CD8-positive, alpha-beta memory T cell (primary cell): ENCODE measurements at places on chromosomes 7 and 10. TPM values are rescaled to one million over a fixed set of nuclear protein-coding genes. Genes with fewer than 3 reads are reported as not detected.

DNA sequence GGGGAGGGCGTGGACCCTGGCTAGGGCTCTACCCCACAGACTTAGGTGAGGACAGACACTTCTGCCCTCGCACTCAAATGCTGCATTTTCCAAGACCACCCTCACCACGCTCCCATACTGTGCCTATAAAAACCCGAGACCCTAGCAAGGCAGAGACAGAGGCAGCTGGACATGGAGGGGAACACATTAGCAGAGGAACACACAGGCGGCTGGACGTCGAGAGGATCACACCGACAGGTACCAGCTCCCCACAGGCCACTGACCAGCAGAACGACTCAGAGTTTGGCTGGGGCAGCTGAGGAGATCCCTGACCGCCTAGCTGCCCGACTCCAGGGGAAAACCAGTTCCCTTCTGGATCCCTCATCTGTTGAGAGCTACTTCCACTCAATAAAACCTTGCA is 338.2 kb upstream of the SMIM30 start:
- H3K27me3 ChIP-seq: no peaks in the 10 kb centered on the region
- no peaks in the 10 kb centered on the region for H3K36me3 ChIP-seq

DNA sequence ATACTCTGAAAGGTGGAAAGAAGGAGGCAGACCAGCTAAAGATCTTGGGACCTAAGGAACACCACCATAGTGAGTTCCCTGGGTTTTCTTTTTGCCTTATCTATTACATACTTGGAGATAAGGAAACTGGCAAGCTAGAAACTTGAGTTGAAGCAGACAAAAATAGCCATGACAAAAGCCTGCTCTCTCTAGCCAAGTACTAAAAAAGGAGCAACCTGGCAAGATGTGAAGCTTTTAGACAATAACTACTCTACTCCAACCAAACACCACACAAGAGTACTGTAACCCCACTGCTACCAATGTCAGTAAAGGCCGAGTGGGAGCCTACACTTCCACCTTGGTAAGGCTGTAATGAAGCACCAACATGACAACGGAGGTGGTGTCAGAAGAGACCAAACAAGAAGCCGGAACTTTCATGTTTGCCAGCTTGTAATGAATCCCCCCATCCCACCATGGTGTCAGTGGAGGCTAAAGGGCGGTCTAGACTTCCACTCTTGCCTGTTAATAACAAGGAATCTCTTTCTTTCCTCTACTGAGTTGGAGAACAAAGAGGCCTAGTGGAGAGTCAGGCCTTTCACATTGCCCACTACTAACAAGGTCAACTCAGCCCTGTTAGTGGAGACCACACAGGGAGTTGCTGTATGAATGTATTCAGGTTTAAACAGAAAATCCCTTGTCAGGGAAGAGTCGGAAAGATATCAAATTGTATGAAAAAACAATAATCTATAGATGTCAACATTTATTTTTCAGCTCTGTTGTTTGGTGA is 55.8 kb upstream of the DYNC1I1 start:
- no peaks in the 10 kb centered on the region for H3K27me3 ChIP-seq
- no peaks in the 10 kb centered on the region for H3K4me1 ChIP-seq
- DNase-seq: no peak
- H3K4me3 ChIP-seq: no peak overlapping the region

DNA sequence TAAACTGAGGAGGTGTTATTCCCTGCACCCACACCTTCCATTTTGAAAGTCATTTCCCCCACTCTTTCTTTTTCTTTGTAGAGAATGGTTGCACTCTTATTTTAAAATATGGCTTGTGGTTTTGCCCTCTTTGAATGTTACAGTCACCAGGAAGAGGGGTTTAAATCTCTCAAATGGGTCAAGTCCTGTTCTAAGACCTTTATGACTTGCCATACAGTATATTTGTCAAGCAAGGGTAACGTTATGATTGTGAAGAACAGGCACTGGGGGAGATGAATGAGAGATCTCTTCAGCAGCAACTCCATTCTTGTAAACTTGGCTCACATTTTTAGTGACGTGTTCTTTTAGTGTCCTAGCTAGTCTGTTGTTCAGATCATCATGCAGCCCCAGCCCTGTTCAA is 634.7 kb downstream of the KCNMA1 start:
- no peak overlapping the region for H3K4me3 ChIP-seq
- no peaks in the 10 kb centered on the region for H3K4me1 ChIP-seq
- DNase-seq: no peak
- H3K36me3 ChIP-seq: no peaks in the 10 kb centered on the region
- no peaks in the 10 kb centered on the region for H3K27me3 ChIP-seq

- H3K4me1 ChIP-seq: peaks cover 7% of the 10 kb centered on the region
- DNase-seq: no peak
- no peak overlapping the region for H3K4me3 ChIP-seq
- no peaks in the 10 kb centered on the region for H3K27me3 ChIP-seq
- no peak overlapping the region for H3K27ac ChIP-seq
Observed at GRCh38 chr10:30587522-30588031, 42.0 kb downstream of the LYZL2 start.

DNA sequence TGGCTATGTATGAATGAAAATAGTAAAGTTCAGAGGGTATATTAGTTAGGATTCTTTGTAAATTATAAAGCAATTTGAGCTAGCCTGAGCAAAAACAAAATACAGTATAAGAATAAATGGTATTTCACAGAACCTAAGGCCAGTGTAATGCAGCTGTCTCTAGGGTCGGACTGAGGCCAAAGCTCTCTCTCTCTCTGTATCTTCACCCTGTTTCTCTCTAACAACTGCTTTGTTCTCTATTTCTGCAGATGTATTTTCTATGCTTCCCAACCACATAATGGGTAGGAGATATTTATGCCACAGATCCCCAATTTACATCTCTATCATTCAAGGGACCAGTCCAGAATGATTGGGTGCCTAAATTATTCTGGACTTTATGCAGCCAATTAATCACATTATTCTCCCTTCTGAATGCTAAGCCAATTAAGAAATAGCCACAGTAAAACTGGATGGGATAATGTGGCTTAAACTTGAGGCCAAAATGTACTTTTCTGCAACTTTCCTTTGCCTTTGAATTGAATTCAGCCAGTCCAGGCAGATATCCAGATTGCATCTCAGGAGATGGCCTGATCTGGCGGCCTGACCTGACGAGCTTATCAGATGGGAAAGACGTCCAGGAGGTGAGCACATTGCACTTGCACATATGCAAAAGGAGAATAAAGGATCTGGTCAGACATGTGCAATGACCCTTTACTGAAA is 24.6 kb upstream of the IMMP2L start:
- no peak overlapping the region for H3K27ac ChIP-seq
- H3K4me1 ChIP-seq: no peaks in the 10 kb centered on the region
- H3K36me3 ChIP-seq: no peaks in the 10 kb centered on the region
- DNase-seq: no peak
- no peak overlapping the region for H3K4me3 ChIP-seq

DNA sequence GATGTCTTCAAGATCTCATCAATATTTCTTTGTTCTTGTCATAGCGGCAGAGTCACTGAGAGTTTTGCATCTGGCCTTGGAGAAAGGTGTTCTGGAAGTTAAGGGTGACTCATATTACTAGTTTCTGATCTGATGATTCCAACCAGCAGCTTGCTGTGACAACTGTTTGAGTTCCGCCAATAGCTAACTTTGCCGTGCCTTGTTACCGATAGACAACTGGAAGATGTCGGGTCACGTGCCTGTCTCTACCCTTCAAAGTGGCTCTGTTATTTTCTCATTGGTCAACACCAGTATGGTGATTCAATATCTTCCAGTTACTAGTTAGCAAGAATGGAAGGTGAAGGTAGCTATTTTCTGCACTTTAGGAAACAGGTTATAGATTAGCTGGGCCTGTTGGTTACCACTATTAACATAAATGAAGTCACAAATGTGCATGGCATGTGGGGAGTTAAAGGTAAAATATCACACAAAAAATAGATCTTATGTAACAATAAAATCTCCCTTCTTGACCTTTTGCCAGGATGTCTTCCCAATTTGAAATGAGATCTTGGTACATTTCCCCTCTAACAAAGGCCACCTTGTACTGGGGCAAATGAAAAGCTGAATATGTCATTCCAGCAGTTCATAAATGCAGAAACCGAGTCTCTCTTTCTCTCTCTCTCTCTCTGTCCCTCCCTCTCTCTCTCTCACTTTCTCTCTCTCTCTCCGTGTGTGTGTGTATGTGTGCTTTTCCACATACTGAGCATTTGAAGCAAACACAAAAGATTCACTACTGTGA is 2.6 kb upstream of the MGAM2 start:
- no peaks in the 10 kb centered on the region for H3K4me1 ChIP-seq
- no peaks in the 10 kb centered on the region for H3K36me3 ChIP-seq
- no peak overlapping the region for H3K4me3 ChIP-seq
- no peaks in the 10 kb centered on the region for H3K27me3 ChIP-seq

DNA sequence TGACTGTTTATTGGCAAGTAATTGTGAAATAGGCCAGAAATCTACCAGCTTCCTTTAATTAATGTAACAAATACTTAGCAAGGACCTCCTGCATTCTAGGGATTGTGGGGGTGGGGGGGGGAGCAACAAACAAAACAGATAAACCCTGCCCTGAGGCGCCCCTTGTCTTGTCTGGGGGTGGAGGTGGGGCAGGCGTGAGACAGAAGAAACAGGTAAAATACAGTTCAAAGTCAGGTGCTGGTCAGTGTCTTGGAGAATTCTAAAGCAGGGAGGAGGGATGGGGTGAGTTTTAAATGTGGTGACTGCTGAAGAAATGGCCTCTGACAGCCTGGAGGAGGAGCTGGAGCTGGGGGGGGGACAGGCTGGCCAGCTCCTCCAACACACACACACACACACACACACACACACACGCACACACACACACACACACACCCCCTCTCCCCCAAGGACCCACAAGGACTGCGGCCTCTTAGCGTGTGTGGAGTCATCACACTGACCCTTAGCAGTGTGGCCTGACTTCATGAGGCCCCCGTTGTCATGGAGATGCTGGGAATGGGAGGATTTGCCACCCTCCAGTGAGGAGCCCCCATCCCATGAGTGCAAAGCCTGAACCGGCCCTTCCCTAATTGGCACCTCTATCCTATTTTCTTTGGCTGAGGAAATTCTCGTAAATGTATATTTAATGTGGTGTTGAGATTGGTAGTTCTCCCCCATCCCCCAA is 190.4 kb downstream of the MGMT start:
- H3K27me3 ChIP-seq: no peaks in the 10 kb centered on the region
- DNase-seq: no peak
- no peak overlapping the region for H3K27ac ChIP-seq
- no peaks in the 10 kb centered on the region for H3K4me1 ChIP-seq
- H3K4me3 ChIP-seq: no peak overlapping the region

DNA sequence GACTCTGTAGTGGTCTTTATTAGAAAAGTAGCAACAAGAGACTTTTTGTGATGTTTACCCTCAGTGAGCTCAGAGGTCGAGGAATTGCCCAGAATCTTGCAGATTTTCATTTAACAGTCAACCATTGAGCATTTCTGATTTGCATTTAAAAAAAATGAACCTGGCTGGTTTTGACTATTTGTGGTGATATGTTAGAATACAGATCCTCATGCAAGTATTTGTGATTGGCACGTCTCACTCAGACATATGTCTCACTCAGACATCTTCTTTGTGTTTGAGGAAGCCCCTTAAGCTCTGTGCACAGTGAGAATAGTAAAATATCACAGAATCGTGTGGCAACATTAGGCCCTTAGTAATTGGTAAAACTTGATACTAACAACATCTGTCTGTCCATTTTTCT is 113.2 kb downstream of the SND1 start:
- H3K4me3 ChIP-seq: no peak overlapping the region
- H3K36me3 ChIP-seq: no peaks in the 10 kb centered on the region
- no peak for DNase-seq
- H3K4me1 ChIP-seq: peaks cover 16% of the 10 kb centered on the region
- no peaks in the 10 kb centered on the region for H3K27me3 ChIP-seq
- no peak overlapping the region for H3K27ac ChIP-seq

DNA sequence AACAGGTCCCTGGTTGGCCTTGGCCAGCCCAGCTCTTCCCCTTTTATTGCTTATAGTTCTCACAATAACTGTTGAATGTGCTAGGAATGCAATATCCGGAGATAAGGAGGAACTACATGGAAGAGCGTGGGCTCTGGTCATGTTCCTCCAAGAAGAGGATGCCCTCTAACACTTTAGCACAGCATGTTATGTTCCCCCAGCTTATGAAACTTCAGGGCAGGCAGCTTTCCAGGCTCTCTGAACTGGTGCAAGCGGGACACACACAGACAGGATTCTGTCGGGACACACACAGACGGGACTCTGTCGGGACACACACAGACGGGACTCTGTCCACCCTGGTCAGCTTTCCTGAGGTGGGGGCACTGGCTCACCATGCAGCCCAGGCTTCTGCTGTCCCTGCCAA is 141.6 kb downstream of the PKD1L1 start:
- no peak overlapping the region for H3K4me3 ChIP-seq
- no peaks in the 10 kb centered on the region for H3K36me3 ChIP-seq
- no peaks in the 10 kb centered on the region for H3K27me3 ChIP-seq
- H3K4me1 ChIP-seq: no peaks in the 10 kb centered on the region

GRCh38 chr7:98133181-98133580 is 26.5 kb downstream of the LMTK2 start:
- H3K4me3 ChIP-seq: no peak overlapping the region
- peaks cover 34% of the 10 kb centered on the region for H3K4me1 ChIP-seq
- no peaks in the 10 kb centered on the region for H3K27me3 ChIP-seq
- no peak overlapping the region for H3K27ac ChIP-seq

- H3K4me1 ChIP-seq: no peaks in the 10 kb centered on the region
- no peak overlapping the region for H3K27ac ChIP-seq
- H3K4me3 ChIP-seq: no peak overlapping the region
- H3K36me3 ChIP-seq: no peaks in the 10 kb centered on the region
Observed at GRCh38 chr10:51047857-51048256, 26.4 kb upstream of the PRKG1 start.

GRCh38 chr10:99532687-99533495 is at the start of gene NKX2-3:
Gene NKX2-3, plus strand, starts transcription at chr10:99532942. Its CDS starts 190 bp downstream, at chr10:99533132.
- H3K4me3 ChIP-seq: no peak within 1 kb of the TSS
- H3K4me1 ChIP-seq: no peaks in the 10 kb centered on the region
- H3K27me3 ChIP-seq: peaks cover 66% of the 10 kb centered on the region
- H3K36me3 ChIP-seq: no peaks in the 10 kb centered on the region

DNA sequence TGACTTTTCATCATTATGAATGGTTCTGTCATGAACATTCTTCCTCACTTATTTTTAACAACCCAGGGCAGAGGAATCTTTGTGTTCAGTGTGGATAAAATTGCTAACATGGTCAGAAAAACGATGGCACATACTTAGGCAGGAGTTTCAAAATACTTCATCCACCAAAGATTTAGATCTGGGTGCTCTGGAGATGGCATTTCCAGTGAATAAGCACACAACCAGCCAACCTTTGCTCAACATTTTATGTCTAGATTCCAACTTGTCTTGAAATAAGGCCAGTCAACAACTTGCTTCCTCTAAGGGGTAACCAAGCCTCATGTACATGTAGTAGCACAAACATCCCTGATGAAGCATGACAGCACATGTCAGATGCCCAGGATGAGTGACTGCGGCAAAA is 33.4 kb upstream of the ADRB1 start:
- no peaks in the 10 kb centered on the region for H3K4me1 ChIP-seq
- no peak overlapping the region for H3K27ac ChIP-seq
- DNase-seq: no peak
- no peak overlapping the region for H3K4me3 ChIP-seq

GRCh38 chr7:79063019-79063698 is 390.3 kb downstream of the MAGI2 start:
- no peaks in the 10 kb centered on the region for H3K27me3 ChIP-seq
- no peak overlapping the region for H3K27ac ChIP-seq
- no peak for DNase-seq
- H3K36me3 ChIP-seq: no peaks in the 10 kb centered on the region
- H3K4me1 ChIP-seq: no peaks in the 10 kb centered on the region

The LHPP gene
- 5.2 TPM for total RNA-seq

The SPDYE16 gene
- 0.42 TPM for total RNA-seq

The GLCCI1 gene
- total RNA-seq: 9.5 TPM

The MET gene
- 3.1 TPM for total RNA-seq

The GPNMB gene
- 9.4 TPM for total RNA-seq

The CLRN3 gene
- not detected for total RNA-seq

The SORCS3 gene
- not detected for total RNA-seq
